GM10248 (cell line): ENCODE measurements at places on chromosomes 13 and 19.

DNA sequence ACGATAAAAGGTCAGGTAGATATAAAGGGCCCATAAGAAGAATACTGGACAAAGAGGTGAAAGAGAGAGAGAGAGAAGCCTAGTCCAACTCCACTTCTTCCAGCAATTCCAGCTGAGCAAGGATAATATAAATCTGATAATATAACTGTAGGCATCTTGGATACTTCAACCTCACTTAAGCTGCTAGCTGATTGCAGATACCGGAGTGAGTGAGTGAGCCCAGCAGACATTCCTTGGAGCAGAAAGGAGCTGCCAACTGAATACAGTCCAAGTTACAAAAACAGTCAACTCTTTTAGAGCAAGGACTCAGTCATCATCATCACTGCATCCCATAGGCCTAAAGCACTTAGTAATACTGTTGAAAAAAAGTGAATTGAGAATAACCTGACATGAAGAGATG, 387.6 kb downstream of the SLITRK6 start:
- no peak for DNase-seq

DNA sequence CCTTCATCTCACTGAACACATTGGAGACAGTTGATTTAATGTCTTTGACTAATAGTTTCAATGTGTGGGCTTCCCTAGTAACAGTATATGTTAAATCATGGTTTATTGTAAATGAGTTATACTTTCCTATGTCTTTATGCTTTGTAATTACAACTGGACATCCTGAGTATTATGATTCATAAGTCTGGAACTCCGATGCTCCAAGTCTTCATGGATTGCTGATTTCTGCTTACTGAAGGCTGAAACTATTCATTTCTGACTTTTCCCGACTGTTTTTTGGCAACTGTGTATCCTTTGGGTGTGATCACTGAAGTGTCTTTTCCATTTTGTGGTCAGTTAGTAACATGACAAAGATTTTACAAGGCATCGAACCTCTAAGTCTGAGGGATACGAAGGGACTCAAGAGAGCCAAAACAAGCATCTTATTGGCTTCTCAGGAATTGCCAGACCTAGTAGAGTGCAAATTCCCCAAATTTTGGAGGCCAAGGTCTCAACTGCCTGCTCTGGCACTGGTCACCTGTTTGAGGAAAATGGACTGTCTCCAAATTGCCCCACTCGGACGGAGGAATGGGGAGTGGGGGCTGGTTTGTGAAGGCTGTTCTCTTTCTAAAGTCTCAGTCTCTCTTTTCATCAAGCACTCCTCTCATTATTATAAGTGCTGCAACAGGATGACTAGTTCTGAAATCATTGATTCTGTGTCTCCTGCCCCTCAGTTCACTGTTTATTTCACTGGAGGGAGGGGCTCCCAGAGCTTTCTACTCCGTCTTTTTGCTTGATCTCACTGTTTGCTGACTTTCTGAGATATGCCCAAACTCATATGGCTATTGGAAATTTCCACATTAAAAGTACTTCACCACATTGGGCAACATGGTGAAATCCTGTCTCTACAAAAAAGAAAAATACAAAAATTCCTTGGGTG, 20.2 kb upstream of the CD70 start:
- no peak for DNase-seq

DNA sequence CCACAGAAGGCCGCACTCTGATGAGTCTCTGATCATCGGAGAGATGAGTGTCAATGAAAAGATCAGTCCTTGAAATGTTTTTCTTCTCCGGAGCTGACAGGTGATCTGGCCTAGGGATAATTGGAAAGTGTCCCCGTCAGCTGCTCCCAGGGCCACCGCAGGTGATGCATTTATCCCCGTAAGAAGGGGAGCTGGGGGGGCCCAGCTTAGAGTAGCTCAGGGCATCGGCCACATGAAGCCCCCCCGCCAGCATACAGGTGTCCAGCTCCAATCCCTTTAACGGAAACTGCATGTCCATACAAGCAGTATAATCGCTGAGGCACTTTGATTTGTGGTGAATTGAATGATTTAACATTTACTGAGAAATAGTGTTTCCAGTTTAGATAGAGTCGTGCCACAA, 27.7 kb downstream of the ATP4B start:
- DNase-seq: no peak

- peak; percentile 77 for DNase-seq
Observed at GRCh38 chr19:5967994-5968430, 9.9 kb downstream of the RANBP3 start.

DNA sequence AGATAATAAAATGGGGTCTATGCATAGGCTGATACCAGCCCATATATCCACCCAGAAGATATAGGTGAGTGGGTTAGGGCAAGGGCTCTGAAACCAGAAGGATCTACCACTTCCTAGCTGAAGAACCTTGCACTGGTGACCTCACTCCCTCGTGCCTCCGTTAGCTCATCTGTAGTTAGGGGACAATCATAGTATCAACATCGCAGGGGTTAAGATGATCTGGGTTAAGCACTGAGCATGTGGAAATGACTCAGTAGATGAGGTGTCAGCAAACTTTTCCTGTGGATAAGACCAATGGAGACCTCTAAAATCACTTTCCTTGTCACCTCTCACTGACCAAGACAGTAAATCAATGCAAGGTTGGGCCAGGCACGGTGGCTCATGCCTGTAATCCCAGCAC, 30.5 kb downstream of the TNFSF14 start:
- no peak for DNase-seq

DNA sequence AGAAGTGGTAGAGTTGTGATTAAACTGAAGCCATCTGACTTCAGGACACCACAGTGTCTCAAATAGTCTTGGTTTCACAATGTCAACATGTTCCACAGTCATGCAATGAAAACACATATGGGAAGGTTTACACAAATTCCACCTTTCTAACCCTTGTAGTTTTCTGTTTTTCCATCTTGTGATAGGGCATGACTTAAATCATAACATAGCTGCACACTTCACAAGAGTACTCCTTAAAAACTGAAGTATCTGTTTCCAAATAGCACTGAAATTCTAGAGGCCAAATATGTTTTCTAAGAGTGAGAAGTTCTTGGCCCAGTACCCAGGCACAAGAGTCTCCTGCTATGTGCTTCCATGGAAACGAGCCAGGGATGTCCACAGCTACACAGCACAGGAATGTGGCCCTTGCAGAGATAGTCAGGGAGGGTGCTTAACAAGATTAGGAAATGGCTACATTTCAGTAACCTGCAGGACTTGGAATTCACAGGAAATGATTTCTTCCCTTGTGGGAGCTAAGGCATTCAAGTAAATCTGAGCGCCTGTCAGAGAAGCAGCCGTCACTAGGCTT, 269.1 kb downstream of the NDFIP2 start:
- DNase-seq: no peak

- DNase-seq: no peak
Observed at GRCh38 chr13:65830411-65831205, 1399.5 kb downstream of the PCDH9 start.

- no peak for DNase-seq
Observed at GRCh38 chr19:29731331-29731850, 16.3 kb upstream of the C19orf12 start.

DNA sequence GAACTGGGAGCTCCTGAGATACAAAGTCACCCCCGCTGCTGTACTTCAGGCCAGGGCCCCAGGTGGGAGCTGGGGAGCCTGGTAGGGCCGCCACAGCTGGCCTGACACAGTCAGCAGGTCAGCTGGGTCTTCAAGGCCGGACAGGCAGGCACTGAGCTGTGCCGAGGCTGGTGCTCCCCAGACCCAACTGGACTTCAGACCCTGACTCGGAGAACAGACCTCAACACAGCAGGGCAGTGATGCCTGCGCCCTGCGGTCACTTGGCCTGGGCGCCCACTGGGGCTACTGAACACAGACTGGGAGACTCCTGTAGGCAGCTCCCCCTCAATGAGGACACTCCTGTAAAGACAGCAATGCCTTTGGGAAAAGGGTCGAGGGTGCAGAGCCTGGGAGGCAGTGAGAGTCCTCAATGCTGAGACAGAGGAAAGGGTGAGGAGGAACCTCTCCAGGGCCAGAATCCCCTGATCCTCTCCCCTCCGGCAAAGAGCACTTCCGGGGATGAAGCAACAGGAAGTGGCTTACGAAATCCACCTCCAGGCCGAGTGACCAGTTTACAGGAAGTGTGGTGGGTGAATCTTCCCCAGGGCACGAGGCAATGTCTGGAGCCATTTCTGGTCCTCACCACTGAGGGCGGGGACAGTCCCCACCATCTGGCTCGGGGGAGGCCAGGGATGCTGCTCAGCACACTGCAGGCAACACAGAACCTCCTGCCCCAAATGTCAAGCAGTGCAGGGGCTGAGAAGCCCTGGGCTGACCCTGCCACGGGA, 40.8 kb upstream of the ISYNA1 start:
- DNase-seq: peak; percentile 90

DNA sequence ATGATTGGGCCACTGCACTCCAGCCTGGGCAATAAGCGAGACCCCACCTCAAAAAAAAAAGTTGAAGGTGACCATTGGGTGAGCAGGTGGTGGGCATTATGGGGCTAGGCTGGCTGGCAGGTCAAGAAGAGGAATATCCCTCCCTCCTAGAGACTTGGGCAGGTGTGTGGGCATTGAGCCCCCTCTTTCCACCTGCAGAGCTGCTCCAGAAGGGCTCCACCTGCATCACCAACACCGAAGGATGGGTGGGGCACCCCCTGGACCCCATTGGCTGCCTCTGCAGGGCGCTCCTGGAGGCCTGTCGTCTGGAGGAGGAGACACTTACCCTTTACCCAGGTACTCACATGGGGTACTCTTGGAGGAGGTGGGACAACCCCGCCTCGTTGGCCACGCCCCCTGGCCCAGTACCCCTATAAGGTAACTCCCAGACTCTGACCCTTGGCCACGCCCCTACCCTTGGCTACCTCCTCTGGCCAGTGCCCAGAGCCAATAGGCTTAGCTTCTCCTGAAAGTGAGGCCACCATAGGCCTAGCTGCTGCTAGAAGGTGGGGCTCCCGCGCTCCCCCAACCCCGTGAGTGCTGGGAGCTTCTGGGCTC, 21.9 kb downstream of the ZSWIM4 start:
- no peak for DNase-seq

DNA sequence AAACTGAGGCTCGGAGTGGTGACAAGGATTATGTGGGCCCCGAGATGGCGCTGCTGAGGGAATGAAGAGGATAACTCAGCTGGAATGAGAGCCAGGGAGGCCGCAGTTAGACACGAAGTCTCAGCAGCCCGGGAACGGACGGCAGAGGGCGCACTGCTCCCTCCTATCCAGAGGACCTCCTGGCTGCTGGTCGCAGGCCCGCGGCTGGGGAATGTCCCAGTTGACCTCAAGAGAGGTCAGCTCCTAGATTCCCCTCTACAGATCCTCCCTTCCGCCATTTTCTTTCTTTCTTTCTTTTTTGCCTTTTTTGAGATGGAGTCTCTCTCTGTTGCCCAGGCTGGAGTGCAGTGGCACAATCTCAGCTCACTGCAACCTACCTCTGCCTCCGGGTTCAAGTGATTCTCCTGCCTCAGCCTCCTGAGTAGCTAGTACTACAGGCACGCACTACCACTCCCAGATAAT, 24.1 kb upstream of the ASPDH start:
- DNase-seq: peak; percentile 84

DNA sequence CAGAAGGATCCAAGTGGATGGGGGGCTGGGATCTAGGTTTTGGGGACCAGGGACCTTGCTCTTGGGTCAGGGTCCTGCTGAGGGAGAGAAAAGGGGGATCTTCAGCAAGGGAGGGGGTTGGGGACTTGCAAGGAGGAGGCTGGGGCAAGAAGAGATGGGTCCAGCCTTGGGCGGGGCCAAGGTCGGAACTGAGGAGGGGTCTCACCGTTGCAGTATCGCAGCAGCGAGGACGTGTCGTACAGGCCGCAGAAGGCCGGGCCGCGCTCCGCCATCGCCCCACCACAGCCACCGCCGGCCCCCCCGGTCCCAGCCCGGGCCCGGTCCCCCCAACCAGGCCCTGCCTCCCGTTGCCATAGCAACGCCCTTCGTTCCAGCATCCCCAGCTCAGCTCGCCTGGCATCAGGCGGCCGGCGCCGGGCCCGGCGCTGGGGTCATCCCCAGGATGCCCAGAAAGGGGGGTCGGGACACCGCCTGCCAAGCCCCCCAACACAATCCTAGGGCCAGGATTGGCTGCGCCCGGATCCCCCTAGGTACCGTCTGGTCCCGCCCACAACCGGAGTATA, 6.0 kb upstream of the EML2 start:
- DNase-seq: no peak

DNA sequence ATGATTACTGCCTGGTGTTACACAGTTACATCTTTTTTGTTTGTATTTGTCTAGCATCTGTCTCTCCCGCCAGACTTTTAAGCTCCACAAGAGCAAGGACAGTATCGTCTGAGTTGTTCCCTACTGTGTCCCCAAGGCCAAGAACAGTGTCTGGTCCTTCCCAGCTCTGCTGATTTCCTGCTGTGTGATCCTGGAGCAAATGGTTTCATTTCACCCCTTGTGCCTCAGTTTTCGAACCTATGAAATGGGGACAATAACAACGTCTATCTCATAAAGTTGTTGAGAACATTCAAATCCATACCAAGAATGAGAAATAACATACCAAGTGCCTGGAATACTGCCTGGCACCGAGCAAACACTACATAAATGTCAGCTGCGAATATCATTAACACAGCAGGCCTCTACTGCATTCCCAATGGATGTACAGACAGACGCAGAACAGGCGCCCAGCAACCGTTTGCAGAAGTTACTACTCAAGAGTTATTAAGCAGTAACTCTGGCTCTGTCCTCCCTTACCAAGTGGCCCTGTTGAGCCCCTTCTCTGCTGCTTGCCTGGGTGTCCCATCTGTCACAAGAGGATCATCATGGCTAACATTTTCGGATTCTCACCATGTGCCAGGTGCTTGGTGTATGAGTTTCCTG, 11.4 kb downstream of the XRCC1 start:
- no peak for DNase-seq

GRCh38 chr19:46624958-46625661, at the start of gene PTGIR:
Gene PTGIR (minus strand): TSS chr19:46625089. CDS start chr19:46624225, 864 bp downstream.
- DNase-seq: no peak

GRCh38 chr13:41383386-41383785, 72.3 kb downstream of the NAA16 start:
- no peak for DNase-seq

- DNase-seq: no peak
Observed at GRCh38 chr13:39189778-39190177, 151.5 kb downstream of the NHLRC3 start.

GRCh38 chr13:110648146-110648819, 32.9 kb downstream of the NAXD start:
- DNase-seq: no peak

- no peak for DNase-seq
Observed at GRCh38 chr19:46471116-46471733, at the start of gene PNMA8A. Gene PNMA8A (minus strand): TSS chr19:46471563. CDS start chr19:46471035, 528 bp downstream.

- no peak for DNase-seq
Observed at GRCh38 chr19:2820112-2820702, 539 bp downstream of the ZNF554 start.

DNA sequence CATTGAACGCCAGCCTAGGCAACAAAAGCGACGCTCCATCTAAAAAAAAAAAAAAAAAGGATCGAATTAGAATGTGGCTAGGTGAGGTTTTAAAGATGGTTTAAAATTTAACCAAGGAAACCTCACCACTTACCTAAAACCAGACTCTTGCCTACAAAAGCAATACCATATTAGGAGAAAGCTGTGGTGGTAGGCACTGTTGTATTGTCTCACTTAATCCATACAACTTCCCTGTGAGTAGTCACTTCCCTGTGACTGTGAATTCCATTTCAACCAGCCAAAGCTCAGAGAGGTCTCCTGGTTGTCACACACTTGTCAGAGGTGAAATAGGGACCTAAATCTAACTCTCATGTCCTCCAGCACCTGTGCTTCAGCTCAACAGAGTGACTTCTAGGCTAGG, 15.4 kb downstream of the SHISA2 start:
- DNase-seq: no peak

- DNase-seq: peak; percentile 31
Observed at GRCh38 chr19:14473073-14473977, 1.8 kb downstream of the PTGER1 start.
